Anterior cingulate cortex (tissue), 58 donors: ENCODE measurements at places on chromosomes 1 and 21.

DNA sequence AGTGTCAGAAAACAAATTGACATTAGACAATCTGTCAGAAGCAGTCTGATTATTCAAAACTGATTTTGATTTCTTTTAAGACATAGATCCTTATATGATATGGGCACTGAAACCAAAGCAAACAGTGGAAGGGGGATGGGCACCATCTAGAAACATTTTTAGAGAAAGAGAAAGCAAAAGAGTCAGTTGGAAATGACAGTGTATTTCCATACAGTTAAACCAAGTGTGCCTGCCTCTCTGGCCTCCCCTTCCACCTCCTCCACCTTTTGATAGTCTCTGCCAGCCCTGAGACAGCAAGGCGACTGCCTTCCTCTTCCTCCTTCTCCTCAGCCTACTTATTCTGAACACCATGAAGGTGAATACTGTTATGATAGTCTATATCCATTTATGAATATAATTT is 949.7 kb downstream of the AMY1C start:
- DNase-seq, result no peak

GRCh38 chr1:185681034-185681633 is 53.1 kb upstream of the HMCN1 start:
- no peak for DNase-seq

GRCh38 chr1:112618114-112618720 is 724 bp downstream of the ST7L start:
- no peak for DNase-seq

DNA sequence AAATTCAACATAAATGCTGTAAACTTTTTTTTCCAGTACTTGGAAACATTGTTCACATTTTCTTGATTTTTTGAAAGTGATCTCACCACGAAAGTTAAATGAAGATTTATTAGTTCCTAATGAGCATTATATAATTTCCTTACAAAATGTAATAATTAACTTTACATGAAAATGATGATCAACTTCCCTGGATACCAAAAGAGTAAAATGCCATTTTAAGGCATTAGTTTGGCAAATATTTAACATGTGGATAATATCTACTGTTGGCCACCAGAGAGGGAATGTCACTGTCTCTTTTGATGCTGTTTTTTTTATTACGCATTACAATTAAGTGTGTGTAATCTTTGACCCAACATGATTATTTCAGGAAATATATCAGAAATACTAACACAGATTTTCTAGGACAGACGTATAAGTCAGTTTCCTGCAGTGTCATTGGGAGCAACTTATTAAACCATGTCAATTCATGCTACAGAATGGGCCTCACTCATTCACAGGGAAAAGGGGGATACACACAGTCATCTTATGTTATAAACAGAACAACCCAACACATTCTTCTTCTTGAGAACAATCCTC is 903.9 kb upstream of the ADGRL2 start:
- DNase-seq, result no peak

DNA sequence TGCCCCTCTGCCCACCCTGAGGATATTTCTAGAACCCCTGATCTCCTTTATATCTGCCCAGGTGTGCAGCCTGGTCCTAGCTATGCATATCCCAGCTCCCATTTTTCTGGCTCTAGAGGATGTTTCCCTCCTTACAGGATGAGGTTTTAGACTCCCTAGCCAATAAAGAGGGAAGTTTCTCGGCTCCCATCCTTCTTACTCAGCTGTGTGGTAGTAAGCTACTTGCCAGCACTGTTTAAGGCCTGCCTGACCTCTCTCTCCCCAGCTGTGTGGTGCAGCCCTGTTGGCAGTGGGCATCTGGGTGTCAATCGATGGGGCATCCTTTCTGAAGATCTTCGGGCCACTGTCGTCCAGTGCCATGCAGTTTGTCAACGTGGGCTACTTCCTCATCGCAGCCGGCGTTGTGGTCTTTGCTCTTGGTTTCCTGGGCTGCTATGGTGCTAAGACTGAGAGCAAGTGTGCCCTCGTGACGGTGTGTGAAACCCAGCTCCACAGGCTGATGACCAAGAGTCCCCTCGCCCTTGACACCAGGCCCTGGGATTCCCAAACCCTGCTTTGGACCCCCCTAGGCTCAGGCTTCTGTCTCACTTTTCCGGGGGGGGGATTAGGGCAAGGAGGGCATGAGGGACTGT is 7.8 kb upstream of the P3R3URF start:
- DNase-seq, result no peak

DNA sequence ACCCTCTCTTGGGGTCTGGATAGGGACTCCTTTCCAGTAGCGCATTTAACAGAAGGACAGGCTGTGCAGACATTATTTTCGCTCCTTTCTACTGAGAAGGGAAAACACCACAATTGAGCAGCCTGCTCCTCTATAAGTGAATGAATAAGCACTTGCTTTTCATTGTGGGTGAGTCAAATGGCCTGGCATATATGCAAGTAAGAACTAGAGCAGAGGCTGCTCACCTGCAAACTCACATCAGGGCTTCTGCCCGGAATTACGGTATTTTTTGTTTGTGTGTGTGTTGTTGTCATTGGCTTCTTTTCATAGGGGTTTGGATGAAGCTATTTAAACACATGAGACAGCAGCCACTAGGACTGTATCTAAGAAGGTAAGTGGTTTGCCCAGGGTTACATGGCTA is 200.1 kb upstream of the CAMK1G start:
- DNase-seq, result no peak

DNA sequence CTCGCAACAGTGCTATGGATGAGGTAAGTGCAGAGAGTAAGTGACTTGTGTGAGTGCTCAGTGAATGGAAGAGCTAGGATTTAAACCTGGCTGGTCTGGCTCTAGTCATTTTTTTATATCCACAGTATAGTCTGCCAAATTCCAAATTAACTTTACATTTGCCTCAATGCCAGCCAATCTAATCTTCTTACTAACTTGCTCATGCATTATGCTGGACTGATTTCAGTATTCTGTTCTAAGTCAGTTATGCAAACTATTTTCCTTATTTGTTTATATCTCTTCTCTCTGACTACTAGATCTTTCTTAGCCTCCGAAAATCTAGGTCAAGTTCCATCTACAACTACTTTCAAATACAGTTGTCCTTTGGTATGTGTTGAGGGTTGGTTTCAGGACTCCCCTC is 133.3 kb downstream of the XPR1 start:
- DNase-seq, result no peak

GRCh38 chr1:212536586-212536985 is 72.0 kb upstream of the ATF3 start:
- DNase-seq, result no peak

DNA sequence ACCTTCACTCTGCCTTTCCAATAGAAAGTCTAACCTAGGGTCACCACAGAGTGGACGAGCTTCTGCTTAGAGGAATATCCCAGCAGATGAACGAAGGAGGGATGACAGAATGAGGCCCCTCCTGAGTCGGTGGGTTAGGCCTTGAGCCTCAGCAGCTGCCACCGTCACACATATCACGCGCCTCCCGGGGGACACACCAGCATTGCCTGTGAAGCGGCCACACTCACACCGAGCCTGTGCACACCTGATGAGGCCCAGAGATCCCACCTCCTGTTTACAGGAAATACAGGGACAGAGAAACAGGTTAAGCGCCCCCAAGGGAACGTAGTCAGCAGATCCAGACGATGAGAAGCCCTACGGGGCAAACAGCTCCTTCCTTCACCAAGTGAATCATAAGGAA is 25.1 kb upstream of the LRRC47 start:
- DNase-seq, result no peak

- no peak for DNase-seq
Measured at GRCh38 chr1:3251807-3252428, 182.9 kb downstream of the PRDM16 start.

GRCh38 chr21:20627594-20627993 is 370.6 kb upstream of the NCAM2 start:
- no peak for DNase-seq

DNA sequence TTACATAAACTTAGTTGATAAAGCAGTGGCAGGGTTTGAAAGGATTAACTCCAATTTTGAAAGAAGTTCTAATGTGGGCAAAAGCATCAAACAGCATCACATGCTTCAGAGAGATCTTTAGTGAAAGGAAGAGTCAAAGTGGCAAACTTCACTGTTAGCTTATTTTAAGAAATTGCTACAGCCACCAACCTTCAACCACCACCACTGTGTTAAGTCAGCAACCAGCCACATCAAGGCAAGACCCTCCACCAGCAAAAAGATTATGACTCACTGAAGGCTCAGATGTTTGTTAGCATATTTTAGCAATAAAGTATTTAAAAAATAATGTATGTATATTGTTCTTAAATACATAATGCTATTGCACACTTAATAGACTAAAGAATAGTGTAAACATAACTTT is 21.3 kb upstream of the MAGI3 start:
- no peak for DNase-seq

- DNase-seq, result no peak
Measured at GRCh38 chr1:32928715-32929114, 27.5 kb upstream of the TMEM54 start.

DNA sequence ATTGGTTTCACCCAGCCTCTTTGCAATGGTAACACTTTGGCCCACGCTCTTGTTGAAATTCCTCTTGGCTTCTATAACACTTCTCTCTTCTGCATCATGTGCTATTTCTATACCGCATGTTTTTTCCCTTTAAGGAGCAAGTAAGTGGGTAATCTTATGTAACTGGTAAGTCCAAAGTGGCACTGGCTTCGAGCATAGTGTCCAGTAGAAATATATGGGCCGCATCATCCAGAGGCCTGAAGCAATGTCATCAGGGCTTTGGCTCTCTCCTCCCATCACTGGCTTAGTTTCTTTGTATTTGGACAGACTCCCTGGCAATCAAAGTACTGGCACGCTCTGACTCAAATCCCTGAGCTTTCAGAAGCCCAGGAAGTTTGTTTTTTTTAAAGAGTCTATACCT is 17.5 kb downstream of the CHML start:
- DNase-seq, result no peak

- DNase-seq, result no peak
Measured at GRCh38 chr1:15476927-15477326, 1.0 kb downstream of the CELA2B start.

DNA sequence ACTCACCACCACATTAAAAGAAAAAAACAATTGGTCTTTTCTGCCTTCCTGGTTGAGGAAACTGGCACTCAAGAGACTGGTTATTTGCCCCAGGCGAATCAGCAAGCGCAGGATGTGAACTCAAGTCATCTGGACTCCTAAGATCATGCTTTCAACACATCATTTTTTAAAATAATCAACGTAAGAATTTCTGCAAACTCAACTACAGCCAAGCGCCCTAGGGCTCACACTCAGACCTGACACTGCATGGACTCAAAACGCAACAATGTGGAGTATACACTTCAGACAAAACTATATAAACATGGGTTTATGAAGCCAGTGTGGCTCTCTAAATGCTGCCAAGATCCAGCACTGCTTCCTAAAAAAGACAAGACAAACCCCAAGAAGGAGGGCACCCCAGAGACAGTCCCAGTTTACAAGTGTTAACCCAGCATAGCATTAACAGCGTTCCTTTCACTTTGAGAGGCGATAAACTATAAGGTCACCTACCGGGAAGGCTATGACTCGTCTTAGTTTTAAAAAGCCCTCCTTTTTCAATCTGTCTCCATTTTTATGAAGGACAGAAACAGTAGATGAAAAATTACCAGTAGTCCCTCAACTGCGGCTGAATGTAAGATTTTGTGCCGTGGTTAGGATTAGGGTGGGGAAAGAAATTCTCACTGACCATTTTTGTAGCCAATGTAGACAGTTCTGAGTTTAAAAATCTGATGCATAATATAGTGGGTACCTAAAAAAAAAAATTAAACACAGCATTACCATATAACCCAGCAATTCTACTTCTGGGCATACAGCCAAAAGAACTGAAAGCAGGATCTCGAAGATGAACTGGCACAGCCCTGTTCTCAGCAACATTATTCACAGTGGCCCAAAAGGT is 54.8 kb downstream of the SIPA1L2 start:
- DNase-seq, result no peak

GRCh38 chr1:191804311-191804710 is 354.0 kb upstream of the RGS18 start:
- no peak for DNase-seq

GRCh38 chr1:85199667-85200462 is 951 bp downstream of the SYDE2 start:
- DNase-seq, result no peak

GRCh38 chr1:39128126-39128525 is 76.4 kb upstream of the MACF1 start:
- DNase-seq, result no peak

DNA sequence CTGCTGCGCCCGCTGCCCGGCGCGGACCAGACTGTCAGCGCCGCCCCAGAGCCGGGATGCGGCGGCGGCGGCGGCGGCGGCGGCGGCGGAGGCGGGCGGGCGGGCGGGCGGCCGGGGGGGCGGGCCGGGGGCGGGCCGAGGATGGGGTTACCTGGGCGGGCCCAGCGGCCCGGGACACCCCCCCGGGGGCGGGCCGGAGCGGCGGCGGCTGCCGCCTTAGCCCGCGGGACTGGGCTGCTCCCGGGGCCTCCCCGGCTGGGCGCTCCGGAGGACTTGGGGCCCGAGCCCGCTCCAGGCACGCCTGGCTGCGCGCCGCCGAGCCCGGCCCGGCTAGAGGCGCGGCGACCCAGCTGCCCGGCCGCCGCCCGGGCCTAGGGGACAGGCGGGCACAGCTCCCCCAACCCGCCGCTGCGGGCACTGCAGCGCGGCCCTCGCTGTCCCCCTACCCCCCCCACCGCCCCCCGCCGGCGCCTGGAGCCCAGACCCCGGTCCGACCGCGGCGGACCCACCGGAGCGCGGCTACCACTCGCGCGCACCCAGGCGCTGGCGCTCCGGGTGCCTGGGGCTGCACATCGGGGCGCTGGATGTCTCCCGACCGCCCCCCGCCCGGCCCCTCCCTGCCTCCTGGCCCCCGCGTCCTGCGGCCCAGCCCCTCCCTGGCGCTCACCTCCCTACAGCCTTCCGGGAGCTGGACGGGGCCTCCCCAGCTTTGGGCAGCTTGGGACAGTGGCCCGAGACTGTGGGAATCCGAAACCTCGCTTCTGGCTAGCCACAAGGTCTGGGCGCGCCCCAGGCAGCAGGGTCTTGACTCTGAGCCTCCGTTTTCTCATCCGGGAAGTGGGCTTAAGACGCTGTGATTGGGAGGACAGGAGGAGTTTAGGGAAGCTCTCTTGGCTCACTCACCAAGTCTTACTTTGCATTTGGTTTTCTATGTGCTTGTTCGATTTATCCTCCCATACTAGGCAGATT is at the start of gene WNT4:
TSS of gene WNT4 (minus strand) at position 33 of the 969 bp plus-strand sequence. CDS start 175 bp downstream, outside the sequence.
- no peak for DNase-seq

GRCh38 chr1:21005466-21006239 is 171.0 kb downstream of the EIF4G3 start:
- DNase-seq, result no peak

GRCh38 chr1:184622136-184622823 is 132.4 kb downstream of the EDEM3 start:
- no peak for DNase-seq

DNA sequence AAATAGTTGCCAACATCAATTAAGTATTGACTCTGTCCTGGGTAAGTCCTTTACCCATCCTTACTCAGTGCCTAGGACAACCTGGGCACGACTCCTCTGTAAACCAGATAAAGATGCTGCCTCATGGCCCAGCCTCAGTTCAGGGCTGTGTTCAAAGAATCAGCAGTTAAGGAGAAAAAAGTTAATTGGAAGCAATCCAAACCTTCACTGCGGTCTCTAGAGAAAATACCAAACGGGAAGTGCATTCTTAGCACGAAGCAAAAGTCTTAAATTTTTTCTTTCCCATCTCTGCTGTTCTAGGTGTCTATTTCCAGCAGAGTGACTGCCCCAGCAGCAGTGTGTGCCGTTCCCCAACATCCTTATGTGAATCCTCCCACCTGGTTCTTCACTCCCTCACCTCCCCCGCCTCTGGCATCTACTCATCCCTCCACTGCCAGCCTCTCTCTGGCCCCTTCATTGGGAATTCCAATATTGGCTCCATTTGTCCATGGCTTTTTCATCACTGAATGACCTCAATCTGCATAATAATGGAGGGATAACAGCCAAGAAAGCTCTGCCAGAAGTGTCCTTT is 23.2 kb downstream of the KANK4 start:
- no peak for DNase-seq
